HEK293T (cell line): ENCODE measurements at places on chromosomes 5 and 9.

GRCh38 chr9:82052081-82052480 is 63.5 kb downstream of the SPATA31D1 start:
- DNase-seq: no peak

GRCh38 chr5:168772316-168772961 is 193.3 kb upstream of the PANK3 start:
- DNase-seq: no peak

- no peak for DNase-seq
Observed at GRCh38 chr9:8221462-8221861, 421.9 kb upstream of the DMAC1 start.

DNA sequence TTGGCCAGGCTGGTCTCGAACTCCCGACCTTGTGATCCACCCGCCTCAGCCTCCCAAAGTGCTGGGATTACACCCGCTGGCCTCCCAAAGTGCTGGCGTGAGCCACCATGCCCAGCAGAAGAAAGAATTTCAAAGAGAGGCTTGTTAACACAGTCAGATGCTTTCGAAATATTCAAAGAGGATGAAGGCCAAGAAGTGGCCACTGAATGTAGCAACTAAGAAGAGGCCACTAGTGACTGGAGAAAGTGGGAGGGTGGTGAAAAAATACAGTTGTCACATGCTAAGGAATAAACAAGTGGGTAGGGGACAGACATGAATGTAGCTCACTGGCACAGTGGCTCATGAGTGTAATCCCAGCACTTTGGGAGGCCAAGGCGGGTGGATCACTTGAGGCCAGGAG is 13.0 kb upstream of the TPM2 start:
- no peak for DNase-seq

DNA sequence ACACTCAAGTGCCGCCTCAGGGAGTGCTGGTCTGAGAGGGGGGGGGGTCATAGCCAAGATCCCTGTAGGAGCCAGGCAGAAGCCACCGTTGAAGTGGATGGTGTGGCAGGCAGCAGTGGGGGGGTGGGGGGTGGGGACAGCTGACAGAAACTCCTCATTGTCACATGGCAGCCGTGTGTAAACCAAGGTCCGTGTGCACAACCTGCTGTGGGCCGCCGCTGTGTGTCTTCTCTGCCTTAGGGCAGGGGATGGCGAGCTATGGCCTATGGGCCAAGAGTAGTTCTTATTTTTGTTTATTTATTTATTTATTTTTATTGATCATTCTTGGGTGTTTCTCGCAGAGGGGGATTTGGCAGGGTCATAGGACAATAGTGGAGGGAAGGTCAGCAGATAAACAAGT is 13.4 kb downstream of the SQSTM1 start:
- no peak for DNase-seq

DNA sequence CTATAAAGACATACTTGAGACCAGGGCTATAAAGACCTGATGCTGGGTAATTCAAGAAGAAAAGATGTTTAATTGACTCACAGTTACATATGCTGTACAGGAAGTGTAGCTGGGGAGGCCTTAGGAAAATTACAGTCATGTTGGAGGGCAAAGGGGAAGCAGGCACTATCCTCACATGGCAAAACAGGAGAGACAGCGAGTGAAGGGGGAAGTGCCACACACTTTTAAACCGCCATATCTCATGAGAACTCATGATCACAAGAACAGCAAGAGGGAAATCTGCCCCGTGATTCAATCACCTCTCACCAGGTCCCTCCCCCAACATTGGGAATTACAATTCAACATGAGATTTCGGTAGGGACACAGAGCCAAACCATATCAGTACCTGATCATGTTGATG is 89.9 kb upstream of the ADAMTSL1 start:
- DNase-seq: no peak
